Naive thymus-derived CD4-positive, alpha-beta T cell (primary cell): ENCODE measurements at places on chromosomes 2 and 18. TPM values are rescaled to one million over a fixed set of nuclear protein-coding genes. Genes with fewer than 3 reads are reported as not detected.

GRCh38 chr2:175396696-175397095 is 215.2 kb upstream of the ATP5MC3 start:
- DNase-seq = no peak
- no peaks in the 10 kb centered on the region for H3K27me3 ChIP-seq
- no peaks in the 10 kb centered on the region for H3K36me3 ChIP-seq
- H3K27ac ChIP-seq = no peak overlapping the region

GRCh38 chr2:189179570-189179950 is at the start of gene COL5A2:
Gene COL5A2 (minus strand): TSS chr2:189179761. CDS start chr2:189179604, 157 bp downstream.
- no peaks in the 10 kb centered on the region for H3K4me1 ChIP-seq
- no peak within 1 kb of the TSS for H3K4me3 ChIP-seq
- no peaks in the 10 kb centered on the region for H3K36me3 ChIP-seq
- no peaks in the 10 kb centered on the region for H3K27me3 ChIP-seq
- DNase-seq = no peak

DNA sequence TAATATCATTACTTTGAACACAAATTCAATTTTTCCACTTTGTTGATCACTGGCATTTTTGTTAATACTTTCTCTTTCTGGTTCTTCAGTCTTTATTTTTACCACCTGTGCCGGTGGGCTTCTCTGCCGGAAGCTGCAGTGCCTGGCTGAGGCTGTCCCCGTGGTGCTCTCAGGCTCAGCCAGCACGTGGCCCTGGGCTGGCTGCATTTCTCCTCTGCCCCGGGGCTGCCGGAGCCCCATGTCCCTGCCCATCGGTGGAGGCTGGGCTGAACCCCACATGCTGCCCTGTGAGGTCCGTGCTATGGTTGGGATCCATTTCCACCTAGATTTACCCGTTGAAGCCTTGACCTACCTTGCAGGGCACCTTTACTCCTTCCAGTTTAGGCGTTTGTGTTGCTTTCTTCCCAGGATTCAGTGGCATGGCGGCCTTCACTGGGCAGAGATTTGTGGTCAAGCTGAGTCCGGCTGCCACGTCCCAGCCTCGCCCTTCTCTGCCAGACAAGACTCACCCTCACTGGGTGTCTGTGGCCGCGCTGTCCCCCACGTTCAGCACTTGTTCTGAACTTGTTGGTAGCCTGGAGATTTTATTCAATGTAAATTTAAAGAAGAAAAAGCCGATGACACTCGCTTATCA is 12.8 kb upstream of the TMEM18 start:
- H3K27ac ChIP-seq = no peak overlapping the region
- H3K4me1 ChIP-seq = no peaks in the 10 kb centered on the region
- no peaks in the 10 kb centered on the region for H3K36me3 ChIP-seq
- DNase-seq = no peak

DNA sequence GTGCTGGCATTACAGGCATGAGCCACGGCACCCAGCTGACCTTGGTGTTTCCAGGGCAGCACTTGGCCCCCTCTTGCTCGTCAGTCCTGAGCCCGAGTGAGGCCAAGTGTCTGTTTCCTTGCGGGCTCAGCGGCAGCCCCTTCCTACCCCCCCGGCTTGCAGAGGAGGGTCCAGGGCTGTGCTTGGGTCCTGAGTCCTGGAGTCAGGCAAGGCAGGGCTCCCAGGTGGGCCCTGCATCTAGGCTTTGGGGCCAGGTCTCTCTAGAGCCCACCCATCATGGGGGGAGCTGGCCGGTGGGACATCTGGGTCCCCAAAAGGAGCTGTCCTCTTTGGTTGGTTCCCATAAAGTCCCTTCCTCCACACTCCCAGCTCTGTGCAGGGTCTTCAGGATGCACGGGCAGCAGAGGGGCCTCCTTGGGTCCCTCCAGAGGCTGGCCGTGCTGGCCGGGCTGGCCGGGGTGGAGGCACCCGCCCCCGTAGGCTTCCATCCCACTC is 63.7 kb upstream of the HPCAL1 start:
- H3K27ac ChIP-seq = no peak overlapping the region
- H3K36me3 ChIP-seq = no peaks in the 10 kb centered on the region
- H3K27me3 ChIP-seq = no peaks in the 10 kb centered on the region

- H3K4me1 ChIP-seq = no peaks in the 10 kb centered on the region
- H3K4me3 ChIP-seq = no peak overlapping the region
- H3K27me3 ChIP-seq = no peaks in the 10 kb centered on the region
- no peak overlapping the region for H3K27ac ChIP-seq
- DNase-seq = no peak
- no peaks in the 10 kb centered on the region for H3K36me3 ChIP-seq
Measured at GRCh38 chr18:73340135-73340977, 472.6 kb upstream of the NETO1 start.

- no peaks in the 10 kb centered on the region for H3K27me3 ChIP-seq
- H3K4me3 ChIP-seq = no peak overlapping the region
- H3K27ac ChIP-seq = no peak overlapping the region
- no peaks in the 10 kb centered on the region for H3K4me1 ChIP-seq
- no peaks in the 10 kb centered on the region for H3K36me3 ChIP-seq
- no peak for DNase-seq
Measured at GRCh38 chr2:98868548-98869271, 67.3 kb downstream of the CRACDL start.

- H3K27me3 ChIP-seq = no peaks in the 10 kb centered on the region
- H3K27ac ChIP-seq = no peak overlapping the region
- DNase-seq = no peak
- no peaks in the 10 kb centered on the region for H3K36me3 ChIP-seq
Measured at GRCh38 chr2:160251569-160251968, 51.5 kb upstream of the ITGB6 start.

- H3K4me1 ChIP-seq = no peaks in the 10 kb centered on the region
- H3K36me3 ChIP-seq = no peaks in the 10 kb centered on the region
- no peak for DNase-seq
Measured at GRCh38 chr2:120735746-120736170, at the start of gene GLI2. Gene GLI2 (plus strand): TSS chr2:120735868. CDS start chr2:120797321, 61,453 bp downstream.

DNA sequence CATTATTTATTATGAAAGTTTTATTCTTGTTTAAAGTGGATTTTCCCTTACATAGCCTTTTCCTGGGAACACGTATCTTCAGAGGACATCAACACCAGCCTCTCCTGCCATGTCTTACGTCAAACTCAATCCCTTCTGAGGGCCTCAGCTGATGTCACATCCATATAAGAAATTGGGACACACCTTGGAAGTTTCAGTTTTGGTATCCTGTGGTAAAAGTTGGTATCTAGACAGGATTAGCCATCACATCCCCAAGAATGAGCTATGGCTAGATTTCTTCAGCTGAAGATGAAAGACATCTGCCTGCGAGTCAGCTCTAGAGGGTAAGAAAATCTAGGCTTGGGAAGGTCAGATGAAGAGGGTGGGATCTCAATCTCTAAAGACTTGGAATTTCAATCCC is 75.8 kb upstream of the ZNF516 start:
- H3K36me3 ChIP-seq = no peaks in the 10 kb centered on the region
- DNase-seq = no peak
- H3K4me1 ChIP-seq = no peaks in the 10 kb centered on the region
- H3K27me3 ChIP-seq = no peaks in the 10 kb centered on the region

GRCh38 chr2:39661826-39662225 is 3.9 kb upstream of the TMEM178A start:
- peaks cover 4% of the 10 kb centered on the region for H3K27me3 ChIP-seq
- no peaks in the 10 kb centered on the region for H3K4me1 ChIP-seq
- H3K36me3 ChIP-seq = no peaks in the 10 kb centered on the region
- DNase-seq = no peak
- H3K27ac ChIP-seq = no peak overlapping the region

DNA sequence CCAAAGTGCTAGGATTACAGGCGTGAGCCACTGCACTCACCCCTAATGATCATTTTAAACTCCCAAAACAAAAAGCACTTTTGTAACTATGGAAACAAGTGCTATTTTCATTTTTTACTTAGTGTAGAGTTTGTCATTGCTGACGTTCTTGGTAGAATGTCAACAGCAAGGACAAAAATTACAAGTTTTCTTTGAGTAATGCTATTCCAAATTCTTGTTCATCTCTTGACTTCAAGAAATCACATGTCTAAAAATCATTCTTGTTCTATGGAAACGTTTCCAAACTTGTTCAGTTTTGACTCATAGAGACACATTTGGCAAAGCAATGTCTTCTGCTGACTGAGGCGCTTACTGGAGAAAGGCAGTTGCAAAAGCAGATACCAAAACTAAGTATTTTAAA is 82.6 kb downstream of the MBP start:
- DNase-seq = no peak
- H3K27ac ChIP-seq = no peak overlapping the region
- peaks cover 31% of the 10 kb centered on the region for H3K4me1 ChIP-seq
- no peaks in the 10 kb centered on the region for H3K27me3 ChIP-seq
- H3K36me3 ChIP-seq = no peaks in the 10 kb centered on the region

The PDE1A gene
- not detected in 2 replicates for total RNA-seq

The LINC00305 gene
- total RNA-seq = not detected

The TMEM200C gene
- not detected for total RNA-seq

The EFR3B gene
- total RNA-seq = 0.08 TPM

The TBR1 gene
- not detected for total RNA-seq

The GALNT1 gene
- total RNA-seq = 35.1 TPM

The SLC38A11 gene
- not detected for total RNA-seq
